Caco-2 (cell line): ENCODE measurements at places on chromosomes 1 and 21.

DNA sequence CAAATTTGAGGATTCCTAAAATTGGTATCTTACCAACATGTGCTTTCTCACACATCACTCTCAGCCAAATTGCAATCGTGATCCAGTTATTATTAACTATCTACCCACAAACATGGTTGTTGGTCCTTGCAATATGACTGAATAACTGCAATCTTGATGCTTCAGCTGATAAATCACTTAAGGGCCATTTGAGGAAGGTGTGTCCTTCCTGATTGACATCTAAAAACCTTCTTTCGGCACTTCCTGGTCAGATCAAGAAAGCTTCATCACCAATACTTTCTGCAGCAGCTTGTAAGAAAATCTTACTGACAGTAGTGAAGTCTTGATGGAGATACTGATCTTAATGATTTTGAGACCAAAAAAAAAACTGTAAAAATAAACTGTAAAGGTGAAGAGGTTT lies 48.5 kb upstream of the KCTD3 start:
- no peak for DNase-seq

GRCh38 chr1:54400329-54400728 lies 5.9 kb downstream of the SSBP3 start:
- no peak for DNase-seq

- DNase-seq = no peak
Measured at GRCh38 chr1:79614762-79615161, 608.2 kb upstream of the ADGRL4 start.

GRCh38 chr1:209455145-209455544 lies 128.4 kb upstream of the CAMK1G start:
- no peak for DNase-seq
